ENCODE measurements at places on chromosomes 1 and 21.

DNA sequence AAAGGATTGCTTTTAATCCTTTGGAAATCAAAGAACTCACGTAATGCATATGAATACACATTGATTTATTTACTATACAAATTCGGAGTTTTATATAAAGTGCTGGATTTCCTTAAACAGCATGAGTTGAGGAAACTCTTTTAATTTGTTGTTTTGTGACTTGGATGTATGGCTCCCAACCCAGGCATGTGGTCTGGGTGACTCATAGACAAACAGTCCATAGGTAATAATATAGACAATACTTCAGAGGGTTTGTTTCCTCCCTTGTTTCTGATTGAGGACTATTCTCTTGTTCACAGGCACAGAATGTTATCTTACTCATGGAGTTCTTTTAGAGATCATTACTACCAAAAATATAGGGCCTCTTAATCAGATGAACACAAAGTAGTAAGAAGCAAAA is 43.8 kb downstream of the XPR1 start:
- H3K4me3 ChIP-seq = no peak overlapping the region
- no peak overlapping the region for H3K27ac ChIP-seq
- H3K36me3 ChIP-seq = peaks cover 21% of the 10 kb centered on the region
- no peak for DNase-seq
- no peaks in the 10 kb centered on the region for H3K4me1 ChIP-seq

GRCh38 chr1:91007827-91008226 is 14.0 kb downstream of the ZNF644 start:
- no peak overlapping the region for H3K4me3 ChIP-seq

- H3K27me3 ChIP-seq = no peaks in the 10 kb centered on the region
- H3K4me1 ChIP-seq = peaks cover 4% of the 10 kb centered on the region
- H3K27ac ChIP-seq = no peak overlapping the region
These were observed 200.4 kb upstream of the TMPRSS15 start for GRCh38 chr21:18603980-18604379.

GRCh38 chr21:43193651-43194302 is 25.0 kb downstream of the CRYAA start:
- peaks cover 34% of the 10 kb centered on the region for H3K4me1 ChIP-seq
- H3K27me3 ChIP-seq = peaks cover 15% of the 10 kb centered on the region
- no peak overlapping the region for H3K27ac ChIP-seq
- no peak for DNase-seq

DNA sequence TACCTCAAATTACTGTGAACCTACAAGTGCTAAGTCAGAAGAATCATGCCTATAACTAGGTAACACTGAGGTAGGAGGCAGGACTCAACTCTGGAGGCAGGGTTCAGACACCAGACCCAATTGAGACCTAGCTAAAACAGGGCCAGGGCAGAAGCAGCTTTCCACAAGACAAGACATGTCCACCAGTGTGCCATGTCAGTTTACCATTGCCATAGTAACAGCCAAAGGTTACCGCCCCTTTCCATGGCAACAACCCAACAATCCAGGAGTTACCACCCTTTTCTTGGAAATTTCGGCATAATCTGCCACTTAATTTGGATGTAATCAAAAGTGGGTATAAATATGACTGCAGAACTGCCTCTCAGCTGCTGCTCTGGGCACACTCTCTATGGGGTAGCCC is 432.3 kb downstream of the DPYD start:
- H3K27me3 ChIP-seq = no peaks in the 10 kb centered on the region
- DNase-seq = no peak
- H3K27ac ChIP-seq = no peak overlapping the region

- H3K4me1 ChIP-seq = peaks cover 60% of the 10 kb centered on the region
- H3K27me3 ChIP-seq = no peaks in the 10 kb centered on the region
- H3K4me3 ChIP-seq = no peak overlapping the region
- H3K36me3 ChIP-seq = no peaks in the 10 kb centered on the region
- H3K27ac ChIP-seq = no peak overlapping the region
These were observed 29.4 kb downstream of the RCSD1 start for GRCh38 chr1:167659450-167659849.

DNA sequence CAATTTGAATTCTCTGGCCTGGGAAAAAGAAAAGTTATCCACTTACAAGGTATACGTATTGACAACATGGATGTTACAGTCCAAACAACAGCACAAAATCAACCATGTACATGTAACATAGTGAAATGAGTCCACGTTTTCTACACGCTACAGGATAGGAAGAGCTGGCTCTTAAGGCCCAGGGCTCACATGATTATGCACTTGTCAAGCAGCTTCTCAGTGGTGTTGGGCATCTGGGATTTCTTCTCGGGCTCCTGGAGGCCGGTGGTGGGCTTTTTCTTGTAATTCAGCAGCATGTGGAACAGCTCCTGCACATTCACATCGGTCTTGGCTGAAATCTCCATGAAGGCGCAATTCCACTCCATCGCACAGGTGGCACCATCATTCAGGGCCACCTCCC is 4.0 kb downstream of the DIRAS3 start:
- H3K27me3 ChIP-seq = peaks cover 37% of the 10 kb centered on the region
- no peak for DNase-seq
- no peak overlapping the region for H3K27ac ChIP-seq
- H3K4me1 ChIP-seq = no peaks in the 10 kb centered on the region
- H3K36me3 ChIP-seq = peaks cover 3% of the 10 kb centered on the region

DNA sequence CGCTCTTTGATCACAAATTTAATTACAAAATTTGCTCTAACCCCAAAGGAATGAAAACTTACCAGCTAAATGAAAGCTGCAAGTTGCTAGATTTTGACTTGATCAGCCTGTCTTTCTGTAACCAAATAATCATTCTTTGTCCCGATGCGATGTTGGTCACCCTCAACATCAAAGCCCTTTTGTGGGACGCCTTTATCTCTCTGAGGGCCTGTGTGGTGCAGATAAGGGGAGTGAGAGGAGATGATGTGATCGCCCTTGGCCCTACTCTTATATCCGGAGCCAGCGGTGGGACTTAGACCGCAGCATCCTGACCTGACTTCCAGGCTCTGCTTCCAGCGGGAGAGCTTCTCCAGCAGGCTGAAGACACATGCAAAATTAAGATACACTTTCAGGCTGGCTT is 19.3 kb upstream of the UMODL1 start:
- H3K36me3 ChIP-seq = no peaks in the 10 kb centered on the region
- H3K27me3 ChIP-seq = peaks cover under 1% of the 10 kb centered on the region
- no peak for DNase-seq
- no peak overlapping the region for H3K4me3 ChIP-seq
- no peaks in the 10 kb centered on the region for H3K4me1 ChIP-seq

- no peak for DNase-seq
- no peaks in the 10 kb centered on the region for H3K27me3 ChIP-seq
- no peaks in the 10 kb centered on the region for H3K4me1 ChIP-seq
- no peak overlapping the region for H3K4me3 ChIP-seq
These were observed 19.6 kb downstream of the CASP9 start for GRCh38 chr1:15504436-15504835.

GRCh38 chr1:170624146-170624545 is 39.8 kb upstream of the PRRX1 start:
- H3K27ac ChIP-seq = no peak overlapping the region
- no peaks in the 10 kb centered on the region for H3K36me3 ChIP-seq
- DNase-seq = no peak
- H3K4me1 ChIP-seq = no peaks in the 10 kb centered on the region
- peaks cover 8% of the 10 kb centered on the region for H3K27me3 ChIP-seq
- H3K4me3 ChIP-seq = no peak overlapping the region

DNA sequence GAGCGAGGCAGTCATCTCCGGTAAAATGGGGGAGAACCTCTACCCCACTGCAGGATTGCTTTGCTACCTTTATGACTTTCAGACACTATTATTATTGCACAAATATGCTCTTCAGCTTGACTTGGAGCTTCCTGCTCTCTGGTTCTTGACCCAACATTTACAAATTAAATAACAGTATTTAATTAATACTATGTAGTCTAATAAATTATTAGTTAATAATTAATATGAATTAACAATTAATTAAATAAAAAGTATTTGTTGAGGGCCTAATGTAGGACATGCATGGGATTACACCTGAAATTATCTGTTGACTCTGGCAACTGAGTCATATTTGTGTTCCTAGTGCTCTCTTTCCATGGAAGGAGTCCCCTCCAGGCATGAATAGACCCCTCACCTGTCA is 359.9 kb downstream of the SIPA1L2 start:
- no peaks in the 10 kb centered on the region for H3K36me3 ChIP-seq
- DNase-seq = no peak
- no peak overlapping the region for H3K4me3 ChIP-seq
- H3K27ac ChIP-seq = no peak overlapping the region
- H3K27me3 ChIP-seq = no peaks in the 10 kb centered on the region
- no peaks in the 10 kb centered on the region for H3K4me1 ChIP-seq

- H3K27ac ChIP-seq = no peak overlapping the region
- H3K4me1 ChIP-seq = peaks cover 24% of the 10 kb centered on the region
- DNase-seq = no peak
- peaks cover 30% of the 10 kb centered on the region for H3K27me3 ChIP-seq
- peak overlapping the region; percentile 96 for H3K4me3 ChIP-seq
These were observed 1.3 kb upstream of the LYST start for GRCh38 chr1:235867903-235868469.

GRCh38 chr1:151854658-151855057 is 1.1 kb upstream of the THEM5 start:
- H3K4me1 ChIP-seq = peaks cover 7% of the 10 kb centered on the region
- H3K4me3 ChIP-seq = no peak overlapping the region
- H3K36me3 ChIP-seq = no peaks in the 10 kb centered on the region
- H3K27me3 ChIP-seq = peaks cover 4% of the 10 kb centered on the region
- H3K27ac ChIP-seq = no peak overlapping the region
- DNase-seq = no peak

- H3K27ac ChIP-seq = no peak overlapping the region
- DNase-seq = no peak
- peaks cover 6% of the 10 kb centered on the region for H3K4me1 ChIP-seq
- H3K36me3 ChIP-seq = peaks cover 10% of the 10 kb centered on the region
- peaks cover 2% of the 10 kb centered on the region for H3K27me3 ChIP-seq
- H3K4me3 ChIP-seq = no peak overlapping the region
These were observed 21.2 kb upstream of the IFNAR2 start for GRCh38 chr21:33208534-33208933.

GRCh38 chr1:59107516-59107915 is 189.4 kb upstream of the FGGY start:
- H3K27ac ChIP-seq = no peak overlapping the region
- no peaks in the 10 kb centered on the region for H3K36me3 ChIP-seq
- no peaks in the 10 kb centered on the region for H3K27me3 ChIP-seq
- H3K4me1 ChIP-seq = peaks cover 10% of the 10 kb centered on the region

- no peak overlapping the region for H3K27ac ChIP-seq
- no peaks in the 10 kb centered on the region for H3K27me3 ChIP-seq
- no peak overlapping the region for H3K4me3 ChIP-seq
- H3K36me3 ChIP-seq = peaks cover 20% of the 10 kb centered on the region
- H3K4me1 ChIP-seq = peaks cover 8% of the 10 kb centered on the region
These were observed 40.8 kb upstream of the MYOCOS start for GRCh38 chr1:171581226-171581625.

- H3K4me1 ChIP-seq = no peaks in the 10 kb centered on the region
- no peak overlapping the region for H3K4me3 ChIP-seq
- no peak overlapping the region for H3K27ac ChIP-seq
- H3K27me3 ChIP-seq = peaks cover 2% of the 10 kb centered on the region
- no peaks in the 10 kb centered on the region for H3K36me3 ChIP-seq
These were observed 19.0 kb downstream of the KIAA0040 start for GRCh38 chr1:175173531-175173930.

- no peak overlapping the region for H3K27ac ChIP-seq
- DNase-seq = no peak
- no peaks in the 10 kb centered on the region for H3K27me3 ChIP-seq
- peaks cover 20% of the 10 kb centered on the region for H3K4me1 ChIP-seq
- no peak overlapping the region for H3K4me3 ChIP-seq
- no peaks in the 10 kb centered on the region for H3K36me3 ChIP-seq
These were observed 96.6 kb downstream of the PTPN14 start for GRCh38 chr1:214454569-214455396.

- H3K27ac ChIP-seq = no peak overlapping the region
- H3K27me3 ChIP-seq = peaks cover 99% of the 10 kb centered on the region
- H3K4me1 ChIP-seq = peaks cover 9% of the 10 kb centered on the region
- DNase-seq = no peak
- H3K36me3 ChIP-seq = no peaks in the 10 kb centered on the region
- no peak overlapping the region for H3K4me3 ChIP-seq
These were observed 9.5 kb downstream of the SIM2 start for GRCh38 chr21:36708286-36709029.

DNA sequence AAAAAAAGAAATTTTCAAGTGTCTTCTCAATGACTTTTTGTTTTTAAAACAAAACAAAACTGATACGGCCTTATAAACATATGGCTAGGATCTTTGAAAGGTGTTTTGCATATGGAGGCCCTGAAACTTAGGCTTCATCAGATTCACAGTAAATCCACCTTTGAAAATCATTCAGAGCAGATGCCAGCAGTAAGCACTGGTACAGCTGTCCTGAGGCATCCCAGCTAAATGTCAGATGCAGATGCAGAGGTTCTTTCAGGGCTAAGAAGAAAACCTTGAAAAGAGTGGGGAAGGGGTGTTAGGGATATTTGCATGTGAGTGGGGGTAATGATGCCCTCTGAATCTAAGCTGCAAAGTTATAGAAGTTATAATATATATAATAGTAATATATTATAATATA is 56.2 kb upstream of the GNG12 start:
- H3K27ac ChIP-seq = no peak overlapping the region
- no peak for DNase-seq
- no peaks in the 10 kb centered on the region for H3K36me3 ChIP-seq
- no peaks in the 10 kb centered on the region for H3K27me3 ChIP-seq
- H3K4me1 ChIP-seq = peaks cover 26% of the 10 kb centered on the region

- no peak overlapping the region for H3K4me3 ChIP-seq
- no peaks in the 10 kb centered on the region for H3K27me3 ChIP-seq
- H3K27ac ChIP-seq = no peak overlapping the region
- DNase-seq = no peak
These were observed 42.1 kb upstream of the OSBPL9 start for GRCh38 chr1:51574796-51575195.

- H3K27ac ChIP-seq = peak overlapping the region; percentile 68
- no peak overlapping the region for H3K4me3 ChIP-seq
- no peaks in the 10 kb centered on the region for H3K27me3 ChIP-seq
- peaks cover 2% of the 10 kb centered on the region for H3K36me3 ChIP-seq
These were observed 1071.2 kb downstream of the TTLL7 start for GRCh38 chr1:82927753-82928152.

DNA sequence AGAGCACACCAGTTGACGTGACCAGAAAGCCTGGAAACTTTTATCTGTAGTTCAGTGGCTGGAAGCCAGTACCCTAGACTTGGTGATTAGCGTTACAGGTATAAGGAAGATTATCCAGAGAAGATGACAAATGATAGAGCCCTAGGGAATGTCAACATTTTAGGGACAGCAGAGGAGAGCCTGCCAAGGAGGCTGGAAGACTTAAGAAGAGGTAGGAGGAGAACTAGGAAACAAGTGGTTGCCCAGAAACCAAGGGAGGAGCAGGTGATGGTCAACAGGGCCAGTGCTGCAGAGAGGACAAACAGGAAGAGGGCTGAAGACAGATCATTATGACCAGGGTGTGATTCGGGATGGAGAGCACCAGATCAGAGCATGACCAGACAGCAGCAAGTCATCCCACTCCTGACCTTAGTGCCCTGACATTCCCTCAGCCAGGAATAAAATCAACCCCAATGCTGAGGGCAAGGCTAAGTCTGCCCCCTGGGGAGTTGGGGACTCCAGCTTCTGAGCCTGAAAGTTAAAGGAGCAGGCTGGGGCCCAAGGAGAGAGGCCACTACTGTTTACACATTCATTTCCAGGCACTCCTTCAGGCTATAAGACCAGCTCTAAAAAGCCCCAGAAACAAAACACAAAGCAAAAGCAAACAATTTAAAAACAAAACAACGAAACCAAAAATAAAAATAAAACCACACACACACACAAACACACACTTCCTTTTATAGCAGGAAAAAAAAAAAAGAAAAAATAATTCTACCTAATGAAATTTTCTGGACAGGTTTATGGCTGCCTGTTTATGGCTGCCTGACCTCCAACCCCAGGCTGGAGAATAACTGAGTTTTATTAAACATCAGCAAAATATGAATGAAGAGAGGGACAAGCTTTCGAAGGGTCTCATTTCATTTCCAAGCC is 48.6 kb upstream of the LRRC52 start:
- no peak for DNase-seq
- H3K27me3 ChIP-seq = no peaks in the 10 kb centered on the region
- H3K27ac ChIP-seq = no peak overlapping the region
- peaks cover 20% of the 10 kb centered on the region for H3K4me1 ChIP-seq
- H3K4me3 ChIP-seq = no peak overlapping the region
